ENCODE measurements at places on chromosomes 1 and 21.

GRCh38 chr21:35658242-35658641, 402.1 kb downstream of the SETD4 start:
- no peak overlapping the region for H3K4me3 ChIP-seq
- H3K27ac ChIP-seq: no peak overlapping the region
- no peaks in the 10 kb centered on the region for H3K4me1 ChIP-seq

DNA sequence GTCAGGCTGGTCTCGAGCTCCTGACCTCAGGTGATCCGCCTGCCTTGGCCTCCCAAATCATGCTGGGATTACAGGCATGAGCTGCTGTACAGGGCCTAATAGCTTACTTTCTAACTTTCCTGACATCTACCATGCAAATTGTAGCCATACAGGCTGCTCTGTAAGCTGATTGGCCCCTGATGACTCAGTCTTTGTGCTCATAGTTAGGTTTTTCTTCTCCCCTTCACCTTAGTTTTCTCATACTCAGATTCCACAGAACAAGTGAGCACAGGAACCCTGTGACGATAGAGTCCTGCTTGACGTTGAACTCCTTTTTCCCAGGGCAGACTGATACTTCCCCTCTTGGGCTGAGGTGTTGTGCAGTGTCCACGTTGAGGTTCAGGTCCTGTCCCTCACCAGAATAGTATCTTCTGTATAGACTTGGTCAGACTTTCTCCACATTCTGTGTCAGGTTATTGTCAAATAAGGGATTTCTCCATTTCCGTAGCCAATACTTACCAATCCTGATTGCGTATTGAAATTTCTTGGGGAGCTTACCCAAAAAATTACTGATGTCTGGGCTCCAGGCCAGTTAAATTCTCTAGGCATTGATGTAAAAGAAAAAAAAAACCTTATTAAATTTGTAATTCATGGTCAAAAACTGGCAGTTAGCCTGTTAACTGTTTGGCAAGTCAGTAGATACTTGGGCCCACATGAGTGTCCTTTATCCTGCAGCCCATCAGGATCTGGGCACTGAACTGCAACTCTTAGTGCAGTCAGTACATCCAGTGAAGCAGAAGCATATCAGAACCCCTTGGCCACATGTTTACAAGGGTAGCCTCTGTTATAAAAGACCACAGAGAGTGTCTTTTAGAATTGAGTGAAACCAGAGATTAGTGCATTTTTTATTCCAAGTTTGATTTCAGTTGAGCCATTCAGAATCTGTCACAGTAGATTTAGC, 118.2 kb downstream of the DYRK1A start:
- peaks cover 13% of the 10 kb centered on the region for H3K36me3 ChIP-seq
- no peak overlapping the region for H3K27ac ChIP-seq

DNA sequence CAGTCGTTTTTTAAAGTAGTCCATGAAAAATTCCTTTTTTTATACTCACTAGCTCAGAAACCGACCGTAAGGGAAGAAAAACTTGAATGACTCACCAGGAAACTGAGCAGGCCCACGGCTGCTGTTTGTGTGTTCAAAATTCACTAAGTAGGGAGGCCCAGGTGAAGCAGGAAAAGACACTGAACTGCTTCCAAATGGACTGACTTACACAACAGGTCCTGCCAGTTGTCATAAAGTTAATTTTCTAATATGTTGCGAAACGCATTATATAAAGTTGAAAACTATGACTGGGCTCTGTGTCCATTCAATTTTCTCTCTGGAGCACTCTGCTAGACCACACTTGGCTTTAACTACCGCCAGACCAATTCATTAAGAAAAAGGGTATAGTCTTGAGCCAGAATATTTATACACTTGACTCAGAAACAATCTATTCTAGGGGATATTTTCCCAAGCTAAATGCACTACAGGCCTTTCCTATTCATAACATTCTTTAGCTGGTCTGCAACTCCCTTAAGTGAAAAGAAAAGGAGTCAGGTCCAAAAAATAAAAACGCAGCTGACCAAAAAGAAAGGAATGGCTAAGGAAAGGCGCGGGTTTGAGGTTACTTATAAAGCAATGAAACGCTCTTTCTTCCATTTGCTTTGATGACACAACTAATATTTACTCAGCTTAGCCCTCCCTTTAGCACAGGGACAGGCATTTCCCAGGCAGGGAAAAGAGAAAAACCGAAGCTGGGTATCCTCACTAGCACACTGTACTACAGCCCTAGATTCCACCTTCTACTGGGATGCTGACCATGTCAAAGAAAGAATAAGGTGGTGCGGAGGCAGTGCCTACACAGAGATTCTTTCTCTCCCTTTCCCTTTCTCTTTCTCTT, 306.3 kb upstream of the ESRRG start:
- no peaks in the 10 kb centered on the region for H3K36me3 ChIP-seq
- no peak overlapping the region for H3K27ac ChIP-seq
- H3K4me3 ChIP-seq: no peak overlapping the region
- H3K4me1 ChIP-seq: no peaks in the 10 kb centered on the region
- H3K27me3 ChIP-seq: no peaks in the 10 kb centered on the region
- peak; percentile 37 for DNase-seq

- no peaks in the 10 kb centered on the region for H3K27me3 ChIP-seq
- no peak for DNase-seq
- H3K27ac ChIP-seq: no peak overlapping the region
- H3K4me3 ChIP-seq: no peak overlapping the region
These were observed 10.5 kb upstream of the PKP1 start for GRCh38 chr1:201272799-201273198.

DNA sequence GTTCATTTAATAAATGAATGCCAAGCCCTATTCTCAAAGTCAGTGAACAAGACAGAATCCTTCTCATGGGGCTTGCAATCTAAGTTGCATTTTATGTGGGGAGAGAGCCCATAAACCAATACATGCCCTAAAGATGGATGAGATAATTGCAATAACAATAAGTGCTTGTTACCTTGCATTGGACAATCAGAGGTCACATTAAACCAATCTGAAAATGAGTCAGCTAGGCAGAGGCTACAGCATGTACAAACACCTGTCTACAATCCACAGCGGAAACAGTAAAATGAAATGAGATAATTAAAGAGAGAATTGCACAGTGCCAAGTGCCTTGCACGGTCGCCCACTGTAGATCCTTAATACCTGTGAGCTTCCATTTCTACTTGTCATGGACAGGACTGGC, 7.4 kb upstream of the IGFN1 start:
- no peaks in the 10 kb centered on the region for H3K36me3 ChIP-seq
- H3K4me3 ChIP-seq: no peak overlapping the region
- no peak for DNase-seq
- H3K4me1 ChIP-seq: no peaks in the 10 kb centered on the region
- H3K27me3 ChIP-seq: no peaks in the 10 kb centered on the region
- no peak overlapping the region for H3K27ac ChIP-seq

- no peak overlapping the region for H3K4me3 ChIP-seq
- no peaks in the 10 kb centered on the region for H3K36me3 ChIP-seq
- H3K4me1 ChIP-seq: no peaks in the 10 kb centered on the region
- DNase-seq: no peak
- H3K27me3 ChIP-seq: no peaks in the 10 kb centered on the region
These were observed 366.3 kb downstream of the HHAT start for GRCh38 chr1:210695026-210695425.

DNA sequence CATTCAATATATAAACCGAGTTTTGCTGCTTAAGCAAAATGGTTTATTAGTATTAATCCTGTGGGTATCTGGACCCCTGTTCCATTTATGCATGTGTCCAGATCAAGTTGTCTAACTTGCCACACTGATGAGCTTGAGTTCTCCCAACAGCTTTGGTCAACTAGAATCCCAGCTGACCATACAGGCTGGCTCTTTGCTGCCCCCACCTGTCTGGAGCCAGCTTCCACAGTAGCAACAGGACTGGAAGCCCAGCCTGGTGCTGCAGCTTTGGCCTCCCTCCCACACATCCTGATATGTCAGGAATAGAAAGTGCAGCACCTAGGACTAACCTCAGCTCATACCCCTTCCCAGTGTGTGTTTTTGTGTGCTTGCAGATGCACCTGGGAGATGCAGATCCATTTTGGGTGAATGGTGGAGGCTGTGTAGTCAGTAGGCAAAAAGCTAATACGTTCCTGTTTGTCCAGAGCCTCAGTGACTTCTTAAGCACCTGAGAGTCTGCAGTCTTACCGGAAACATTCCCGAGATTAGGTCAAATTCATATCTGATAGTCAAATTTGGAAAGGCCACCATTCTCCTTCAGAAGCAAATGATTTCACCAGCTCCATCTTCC, 40.9 kb upstream of the BEND5 start:
- H3K27ac ChIP-seq: no peak overlapping the region
- no peaks in the 10 kb centered on the region for H3K4me1 ChIP-seq
- H3K27me3 ChIP-seq: no peaks in the 10 kb centered on the region

GRCh38 chr1:220726634-220727033, 21.5 kb upstream of the MTARC2 start:
- no peaks in the 10 kb centered on the region for H3K36me3 ChIP-seq
- no peak overlapping the region for H3K4me3 ChIP-seq
- no peaks in the 10 kb centered on the region for H3K27me3 ChIP-seq
- no peak for DNase-seq
- H3K4me1 ChIP-seq: no peaks in the 10 kb centered on the region

DNA sequence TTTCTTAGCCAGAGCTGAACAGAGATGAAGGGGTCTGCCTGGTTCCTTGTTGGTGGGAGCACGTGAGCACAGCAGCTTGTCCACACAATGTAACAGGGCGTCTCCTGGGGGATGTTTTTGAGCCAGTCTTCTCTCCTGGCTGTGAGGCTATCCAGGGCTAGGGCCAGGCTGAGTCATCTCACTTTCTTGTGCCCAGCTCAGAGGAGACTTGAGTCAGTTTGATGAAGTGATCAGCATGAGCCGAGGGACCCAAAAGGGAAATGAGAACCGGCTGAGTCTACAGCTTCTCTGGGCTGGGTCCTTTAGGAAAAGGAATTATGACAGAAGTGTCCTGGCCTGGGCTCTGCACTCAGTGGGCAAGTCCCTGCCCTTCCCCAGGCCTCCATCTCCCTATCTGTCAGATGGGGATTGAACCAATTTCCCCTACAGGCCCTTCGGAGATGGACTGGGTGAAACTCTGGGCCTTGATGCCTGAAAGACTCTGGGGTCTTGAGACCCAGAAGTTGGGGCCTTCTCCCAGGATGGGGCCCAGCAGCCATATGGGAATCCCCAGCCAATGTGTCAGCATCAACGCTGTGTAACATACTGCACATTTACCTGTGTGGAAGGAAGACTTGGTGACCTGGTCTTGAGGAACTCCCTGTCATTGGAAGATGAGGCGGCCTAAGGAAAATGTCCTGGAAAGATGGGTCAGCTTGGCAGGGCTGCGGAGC, 36.6 kb downstream of the DMRTB1 start:
- H3K4me3 ChIP-seq: no peak overlapping the region
- no peak overlapping the region for H3K27ac ChIP-seq
- peaks cover 12% of the 10 kb centered on the region for H3K27me3 ChIP-seq
- no peaks in the 10 kb centered on the region for H3K36me3 ChIP-seq
- no peak for DNase-seq

GRCh38 chr1:58618303-58618702, 41.3 kb upstream of the TACSTD2 start:
- peaks cover 12% of the 10 kb centered on the region for H3K4me1 ChIP-seq
- no peak overlapping the region for H3K27ac ChIP-seq
- H3K36me3 ChIP-seq: no peaks in the 10 kb centered on the region
- H3K4me3 ChIP-seq: no peak overlapping the region
- no peaks in the 10 kb centered on the region for H3K27me3 ChIP-seq

DNA sequence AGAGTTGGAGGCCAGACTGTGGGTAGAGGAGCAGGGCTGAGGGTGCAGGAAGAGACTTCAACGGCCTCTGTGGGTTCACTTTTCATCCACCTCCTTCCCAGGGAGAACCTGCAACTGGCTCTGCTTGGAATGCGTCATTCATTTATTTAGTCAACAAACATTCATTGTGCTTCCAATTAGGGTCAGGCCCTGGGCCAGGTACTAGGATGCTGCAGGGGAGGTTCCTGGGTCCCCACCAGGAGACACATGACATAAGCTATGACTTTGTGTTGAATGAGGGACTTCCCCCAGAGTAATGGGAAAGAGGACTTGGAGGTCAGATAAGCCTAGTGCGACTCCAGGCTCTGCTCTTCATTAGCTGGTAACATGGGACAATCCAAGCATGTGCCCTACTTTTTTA, 46.3 kb upstream of the RPL11 start:
- no peak for DNase-seq
- no peaks in the 10 kb centered on the region for H3K4me1 ChIP-seq
- no peak overlapping the region for H3K27ac ChIP-seq
- no peaks in the 10 kb centered on the region for H3K27me3 ChIP-seq
- H3K36me3 ChIP-seq: no peaks in the 10 kb centered on the region
- H3K4me3 ChIP-seq: no peak overlapping the region

DNA sequence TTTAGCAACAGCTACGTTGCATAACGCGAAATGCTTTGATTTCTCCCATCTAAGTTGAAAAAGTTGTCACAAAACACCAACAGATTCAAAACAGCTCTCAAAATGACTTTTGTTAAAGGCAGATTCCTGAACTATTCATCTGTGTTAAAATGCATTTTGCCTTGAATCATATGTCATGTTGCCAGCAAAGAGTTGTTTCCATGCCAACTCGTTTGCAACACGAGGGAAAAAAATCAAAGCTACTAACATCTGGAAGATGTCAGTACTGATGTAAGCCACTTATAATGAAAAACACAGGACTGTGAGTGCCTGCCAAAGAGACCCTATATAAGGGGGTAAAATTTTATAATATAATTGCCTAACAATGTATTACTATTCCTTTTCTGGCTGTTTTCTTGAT, 182.7 kb upstream of the PTBP2 start:
- peak; percentile 32 for DNase-seq
- peak overlapping the region; percentile 82 for H3K27ac ChIP-seq
- H3K4me3 ChIP-seq: no peak overlapping the region
- H3K36me3 ChIP-seq: no peaks in the 10 kb centered on the region

DNA sequence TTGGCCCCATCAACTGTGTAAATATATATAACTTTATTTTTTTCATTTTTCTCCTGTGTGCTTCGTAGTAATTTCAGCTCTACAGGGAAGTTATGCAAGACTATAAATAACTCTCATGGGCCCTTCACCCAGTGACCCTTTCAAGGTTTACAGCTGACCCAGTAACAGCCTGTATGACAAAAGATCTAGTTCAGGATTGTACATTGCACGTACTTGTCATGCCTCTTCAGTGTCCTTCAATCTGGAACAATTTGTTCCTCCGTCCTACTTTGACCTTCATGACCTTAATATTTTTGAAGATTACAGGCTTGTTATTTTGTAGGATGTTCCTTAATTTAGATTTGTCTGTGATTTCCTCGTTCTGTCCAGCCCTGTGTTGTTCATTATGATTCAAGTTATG, 40.5 kb downstream of the BRINP2 start:
- no peak overlapping the region for H3K4me3 ChIP-seq
- H3K4me1 ChIP-seq: no peaks in the 10 kb centered on the region
- H3K27me3 ChIP-seq: no peaks in the 10 kb centered on the region
- H3K36me3 ChIP-seq: no peaks in the 10 kb centered on the region

- no peaks in the 10 kb centered on the region for H3K36me3 ChIP-seq
- peaks cover 13% of the 10 kb centered on the region for H3K4me1 ChIP-seq
- peak; percentile 88 for DNase-seq
- no peak overlapping the region for H3K4me3 ChIP-seq
- no peak overlapping the region for H3K27ac ChIP-seq
These were observed 15.8 kb upstream of the S100A11 start for GRCh38 chr1:152052606-152053005.

GRCh38 chr1:245290836-245291235, 136.1 kb downstream of the KIF26B start:
- H3K4me1 ChIP-seq: no peaks in the 10 kb centered on the region
- H3K36me3 ChIP-seq: no peaks in the 10 kb centered on the region
- H3K27ac ChIP-seq: no peak overlapping the region
- no peak overlapping the region for H3K4me3 ChIP-seq

GRCh38 chr1:200411406-200412257, 1.8 kb upstream of the ZNF281 start:
- no peaks in the 10 kb centered on the region for H3K36me3 ChIP-seq
- DNase-seq: no peak
- H3K4me3 ChIP-seq: no peak overlapping the region
